ENCODE measurements at places on chromosomes 1 and 21. TPM values are rescaled to one million over a fixed set of nuclear protein-coding genes. Genes with fewer than 3 reads are reported as not detected.

Gene KRTAP19-3
- polyA plus RNA-seq, result not detected

Gene NBPF10
- polyA plus RNA-seq, result 0.22 TPM

Gene GPR3
- 0.29 TPM for polyA plus RNA-seq

Gene LMOD1
- polyA plus RNA-seq, result 9.9 TPM

Gene CCDC24
- 1.1 TPM for polyA plus RNA-seq

Gene MIXL1
- not detected for polyA plus RNA-seq

Gene OLFML2B
- 1.0 TPM for polyA plus RNA-seq

Gene C1orf56
- polyA plus RNA-seq, result 5.8 TPM

Gene FAM151A
- 0.64 TPM for polyA plus RNA-seq

Gene SRGAP2C
- polyA plus RNA-seq, result 3.3 TPM

Gene ITLN1
- polyA plus RNA-seq, result 2.8 TPM

GRCh38 chr1:172498857-172499256 lies 34.1 kb upstream of the SUCO start:
- peaks cover 8% of the 10 kb centered on the region for H3K4me1 ChIP-seq
- no peak overlapping the region for H3K4me3 ChIP-seq
- no peaks in the 10 kb centered on the region for H3K27me3 ChIP-seq

DNA sequence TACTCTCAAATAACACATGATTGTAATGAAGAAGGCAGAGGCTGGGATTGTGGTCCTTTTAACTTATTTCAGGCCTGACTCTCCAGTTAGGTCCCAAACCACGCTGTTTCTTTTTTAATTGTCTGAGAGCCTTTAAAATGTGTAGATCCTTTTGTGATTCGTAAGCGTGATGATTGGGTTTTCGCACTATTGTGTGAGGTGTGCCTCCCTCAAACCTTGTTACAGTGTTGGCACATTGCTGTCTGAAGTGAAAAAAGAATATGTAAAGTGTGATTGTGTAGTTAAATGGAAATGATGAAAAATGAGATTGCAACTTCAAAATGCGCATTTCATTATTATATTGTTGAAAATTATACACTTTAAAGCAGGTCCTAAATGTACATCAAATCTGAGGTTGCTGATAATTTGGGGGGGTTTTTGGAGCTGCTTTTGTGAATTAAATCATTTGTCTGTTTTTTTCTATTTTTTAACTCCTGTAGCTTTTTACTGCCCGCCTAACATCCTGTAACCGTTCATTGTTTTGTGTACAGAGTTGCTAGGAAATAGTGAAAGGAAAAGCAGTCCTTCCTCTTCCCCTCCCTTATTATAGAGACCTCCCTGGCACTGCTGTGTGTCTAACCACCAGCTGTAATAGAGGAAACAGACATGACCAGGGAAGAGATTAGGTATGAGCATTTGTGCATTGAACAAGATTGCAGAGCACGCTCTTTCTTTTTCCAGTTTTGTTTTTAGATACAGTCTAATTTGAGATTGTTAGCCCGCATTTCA lies 43.3 kb downstream of the IARS2 start:
- no peak overlapping the region for H3K4me3 ChIP-seq
- H3K4me1 ChIP-seq, result no peaks in the 10 kb centered on the region
- H3K27ac ChIP-seq, result peak overlapping the region; percentile 49
- DNase-seq, result no peak
- no peaks in the 10 kb centered on the region for H3K27me3 ChIP-seq

GRCh38 chr21:25334046-25334730 lies 273.1 kb downstream of the MRPL39 start:
- H3K4me3 ChIP-seq, result no peak overlapping the region
- DNase-seq, result no peak
- H3K4me1 ChIP-seq, result no peaks in the 10 kb centered on the region
- H3K27ac ChIP-seq, result no peak overlapping the region
- no peaks in the 10 kb centered on the region for H3K27me3 ChIP-seq
- no peaks in the 10 kb centered on the region for H3K36me3 ChIP-seq

DNA sequence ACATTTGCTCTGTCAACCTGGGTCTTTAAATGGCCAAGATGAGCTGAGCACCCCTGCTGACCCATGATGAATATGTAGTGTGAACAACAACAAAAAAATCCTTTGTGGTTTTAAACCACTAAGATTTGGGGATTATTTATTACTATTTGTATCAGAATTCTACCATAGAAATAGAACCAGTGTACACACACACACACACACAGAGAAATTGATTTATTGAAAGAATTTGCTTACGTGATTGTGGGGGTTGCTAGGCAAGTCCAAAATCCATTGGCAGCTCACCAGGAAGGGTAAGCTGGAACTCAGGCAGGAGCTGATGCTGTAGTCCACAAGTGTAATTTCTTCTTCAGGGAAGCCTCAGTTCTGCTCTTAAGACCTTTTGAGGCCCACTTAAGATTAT lies 82.5 kb upstream of the MAP1LC3C start:
- no peaks in the 10 kb centered on the region for H3K4me1 ChIP-seq
- no peak overlapping the region for H3K4me3 ChIP-seq
- no peaks in the 10 kb centered on the region for H3K36me3 ChIP-seq
- H3K27ac ChIP-seq, result no peak overlapping the region
- no peaks in the 10 kb centered on the region for H3K27me3 ChIP-seq

- DNase-seq, result no peak
- H3K27ac ChIP-seq, result no peak overlapping the region
- H3K4me3 ChIP-seq, result no peak overlapping the region
Observed at GRCh38 chr1:93522721-93523120, 74.8 kb downstream of the FNBP1L start.

GRCh38 chr1:57142999-57143398 lies 177.2 kb upstream of the C8B start:
- no peak overlapping the region for H3K27ac ChIP-seq
- H3K4me1 ChIP-seq, result no peaks in the 10 kb centered on the region
- no peak for DNase-seq

DNA sequence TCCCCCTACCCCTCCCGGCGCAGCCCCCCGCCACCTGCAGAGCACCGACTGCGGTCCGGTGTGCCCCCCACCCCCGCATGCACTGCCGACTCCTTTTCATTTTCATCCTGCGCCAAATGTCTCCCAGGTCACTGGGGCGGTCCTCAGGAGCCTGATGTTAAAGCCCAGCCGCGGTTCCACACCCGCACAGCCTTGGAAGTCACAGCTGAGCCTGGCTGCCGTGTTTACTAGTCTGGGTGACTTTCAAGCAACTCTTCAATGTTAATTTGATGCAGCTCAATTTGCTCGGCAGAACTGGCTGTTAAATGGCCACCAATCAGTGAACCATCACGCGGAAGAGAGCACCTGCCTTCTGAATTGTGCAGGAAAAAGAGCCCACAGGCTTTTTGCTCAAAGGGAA lies 27.2 kb downstream of the THAP3 start:
- H3K27ac ChIP-seq, result no peak overlapping the region
- no peak for DNase-seq
- no peaks in the 10 kb centered on the region for H3K36me3 ChIP-seq
- H3K4me3 ChIP-seq, result no peak overlapping the region

GRCh38 chr1:227941509-227942020 lies 6.2 kb downstream of the WNT9A start:
- H3K4me3 ChIP-seq, result peak overlapping the region; percentile 47
- peaks cover 45% of the 10 kb centered on the region for H3K4me1 ChIP-seq
- no peak for DNase-seq
- H3K27me3 ChIP-seq, result no peaks in the 10 kb centered on the region

- H3K4me3 ChIP-seq, result peak overlapping the region; percentile 4
- no peak for DNase-seq
- peaks cover 9% of the 10 kb centered on the region for H3K36me3 ChIP-seq
- no peaks in the 10 kb centered on the region for H3K27me3 ChIP-seq
- H3K4me1 ChIP-seq, result peaks cover 76% of the 10 kb centered on the region
Observed at GRCh38 chr1:226723657-226724532, 15.2 kb downstream of the ITPKB start.

DNA sequence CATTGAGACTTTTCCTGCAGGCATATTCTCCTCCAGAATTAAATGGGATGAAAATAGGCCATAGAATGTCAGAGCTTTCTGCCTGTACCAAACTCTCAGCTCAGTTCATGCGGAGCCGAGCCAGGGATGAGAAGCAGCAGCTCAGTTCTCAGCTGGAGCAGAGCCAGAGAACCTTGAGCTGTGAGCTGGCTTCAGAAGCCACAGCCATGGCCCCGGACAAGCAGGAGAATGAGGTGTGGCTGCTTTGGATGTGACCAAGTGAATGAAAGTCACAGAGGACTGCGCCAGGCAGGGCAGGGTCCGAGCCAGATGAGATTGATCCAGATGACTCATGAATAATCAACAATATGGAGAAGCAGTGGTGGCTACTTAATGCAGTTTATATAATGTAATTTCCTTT lies 633.8 kb downstream of the NCAM2 start:
- H3K36me3 ChIP-seq, result no peaks in the 10 kb centered on the region
- no peaks in the 10 kb centered on the region for H3K27me3 ChIP-seq
- peak; percentile 10 for DNase-seq

DNA sequence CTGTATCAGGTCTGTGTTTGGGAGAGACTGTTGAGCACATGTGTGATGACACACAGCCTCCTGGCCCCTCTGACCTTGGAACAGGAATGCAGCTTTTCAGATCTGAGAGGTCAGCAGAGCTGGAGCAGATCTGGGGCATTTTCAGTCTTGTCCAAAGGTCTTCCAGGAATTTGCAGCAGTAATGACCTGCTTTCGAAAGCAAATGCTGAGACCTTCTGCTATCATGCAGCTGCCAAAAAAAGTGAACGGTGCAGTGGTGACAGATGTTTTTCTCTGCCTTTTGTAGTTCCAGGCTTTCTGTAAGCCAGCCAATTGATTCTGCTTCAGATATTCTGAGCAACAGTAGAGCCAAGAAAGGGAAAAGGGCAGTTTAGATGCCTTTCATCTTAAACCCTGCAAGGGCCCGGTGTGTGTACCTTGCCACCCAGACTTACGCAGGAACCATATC lies 137.8 kb upstream of the COA6 start:
- peaks cover 4% of the 10 kb centered on the region for H3K4me1 ChIP-seq
- no peaks in the 10 kb centered on the region for H3K36me3 ChIP-seq
- no peak overlapping the region for H3K27ac ChIP-seq
- DNase-seq, result no peak
- H3K27me3 ChIP-seq, result peaks cover 49% of the 10 kb centered on the region

DNA sequence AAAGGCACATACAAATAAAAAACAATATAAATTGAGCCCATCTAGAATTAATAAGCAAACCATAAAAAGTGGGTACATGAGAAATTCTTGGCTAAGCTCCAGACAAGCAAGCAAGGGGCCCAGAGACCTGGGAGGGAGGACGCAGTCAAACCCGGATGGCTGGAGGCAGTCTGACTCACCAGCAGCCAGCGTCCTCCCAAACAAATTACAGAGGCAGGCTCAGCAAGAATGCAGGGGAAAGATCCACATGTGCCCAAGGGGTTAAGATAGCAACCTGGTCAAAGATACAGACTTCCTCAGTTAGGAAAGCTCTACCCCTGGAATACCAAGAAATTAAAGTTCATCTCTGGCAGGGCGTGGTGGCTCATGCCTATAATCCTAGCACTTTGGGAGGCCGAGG lies 7.4 kb upstream of the TIAM1 start:
- no peak overlapping the region for H3K27ac ChIP-seq
- no peak overlapping the region for H3K4me3 ChIP-seq
- H3K27me3 ChIP-seq, result peaks cover 14% of the 10 kb centered on the region
- no peaks in the 10 kb centered on the region for H3K36me3 ChIP-seq
- H3K4me1 ChIP-seq, result no peaks in the 10 kb centered on the region
- no peak for DNase-seq

GRCh38 chr1:41674522-41674921 lies 190.0 kb upstream of the EDN2 start:
- no peak for DNase-seq
- H3K27ac ChIP-seq, result no peak overlapping the region
- H3K4me1 ChIP-seq, result peaks cover 32% of the 10 kb centered on the region
- no peak overlapping the region for H3K4me3 ChIP-seq

GRCh38 chr1:40059338-40059959 lies 18.9 kb downstream of the CAP1 start:
- H3K4me1 ChIP-seq, result peaks cover 77% of the 10 kb centered on the region
- peak overlapping the region; percentile 41 for H3K27ac ChIP-seq
- no peaks in the 10 kb centered on the region for H3K27me3 ChIP-seq
- no peak overlapping the region for H3K4me3 ChIP-seq
- no peak for DNase-seq

DNA sequence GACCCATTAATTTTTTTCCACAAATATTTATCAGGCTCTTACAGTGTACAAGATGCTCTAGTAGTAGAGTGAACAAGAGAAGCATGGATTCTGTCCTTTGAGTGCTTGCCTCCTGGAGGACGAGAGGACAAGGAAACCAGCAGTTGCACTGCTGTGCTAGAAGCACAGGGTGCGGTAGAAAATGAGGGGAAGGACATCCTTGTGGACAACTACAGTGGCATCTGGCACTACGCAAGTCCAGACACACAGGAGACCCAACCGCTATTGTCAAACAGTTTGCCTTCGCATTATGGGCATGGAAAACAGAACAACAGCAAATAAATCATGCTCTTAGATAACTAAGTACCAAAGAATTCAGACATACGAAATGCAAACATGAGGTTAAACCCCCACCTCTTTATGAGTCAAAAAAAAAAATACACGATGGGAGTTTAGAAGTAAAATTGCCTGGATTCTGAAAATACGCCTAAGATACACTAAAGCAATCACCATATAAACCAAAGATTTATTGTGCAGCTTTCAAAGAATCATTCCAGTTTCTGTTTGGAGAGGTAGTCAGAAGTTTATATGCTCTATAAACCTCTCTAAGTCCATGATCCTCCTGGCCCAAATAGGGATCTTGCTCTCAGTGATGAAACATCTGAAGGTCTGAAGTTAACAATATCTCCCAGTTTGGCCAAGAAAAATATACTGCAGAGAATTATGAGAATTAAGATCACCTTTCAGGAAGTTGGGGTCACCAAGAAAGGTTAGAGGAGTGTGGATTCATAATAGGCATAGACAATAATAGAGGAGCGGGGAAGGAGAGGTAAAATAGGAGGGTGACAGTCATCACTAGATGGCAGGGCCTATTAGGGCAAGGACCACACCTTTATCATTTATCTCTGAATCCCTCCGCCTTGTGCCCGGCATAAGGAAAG lies 307.8 kb downstream of the NFIA start:
- H3K4me3 ChIP-seq, result no peak overlapping the region
- H3K27ac ChIP-seq, result no peak overlapping the region
- H3K27me3 ChIP-seq, result no peaks in the 10 kb centered on the region
- H3K4me1 ChIP-seq, result no peaks in the 10 kb centered on the region
- DNase-seq, result no peak

DNA sequence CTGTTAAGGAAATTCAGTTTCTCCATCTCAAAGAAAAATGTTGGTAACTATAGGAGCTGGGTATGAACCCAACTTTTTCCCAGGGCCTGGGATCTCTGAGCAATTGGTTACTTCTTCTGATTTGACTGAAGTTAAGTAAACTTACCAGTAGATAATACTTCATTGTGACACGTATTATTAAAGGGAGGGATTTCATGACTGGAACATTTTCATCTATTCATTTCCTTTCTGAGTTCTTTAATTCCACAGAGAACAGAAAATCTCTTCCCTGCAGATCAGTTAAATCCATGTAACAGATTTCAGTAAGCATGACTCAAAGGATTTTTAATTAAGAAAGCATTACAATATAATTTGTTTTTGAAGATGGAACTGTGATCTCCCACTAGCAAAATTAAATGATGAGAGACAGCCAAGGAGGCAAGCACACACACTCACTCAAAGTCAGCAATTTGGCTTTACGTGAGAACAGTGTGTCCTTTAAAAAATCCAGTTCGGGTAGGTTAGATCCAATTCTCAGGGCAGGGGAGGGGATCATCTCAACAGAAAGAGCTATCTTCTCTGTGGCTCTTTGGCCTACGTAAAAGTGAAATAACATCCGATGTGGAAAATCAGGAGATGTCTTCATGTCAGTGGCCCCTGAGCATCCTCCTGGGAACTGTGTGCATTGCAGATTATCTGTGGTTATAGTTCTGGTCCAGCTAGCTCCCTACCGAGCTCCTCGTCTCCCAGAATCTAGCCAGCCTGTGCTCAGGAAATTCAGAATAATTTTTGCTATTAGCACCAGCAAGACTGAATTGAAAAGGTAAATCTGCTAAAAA lies 10.8 kb upstream of the MYOC start:
- H3K36me3 ChIP-seq, result no peaks in the 10 kb centered on the region
- H3K4me1 ChIP-seq, result no peaks in the 10 kb centered on the region
- peak overlapping the region; percentile 39 for H3K27ac ChIP-seq
- DNase-seq, result no peak
- no peaks in the 10 kb centered on the region for H3K27me3 ChIP-seq
